ENCODE measurements at places on chromosomes 1 and 21.

GRCh38 chr1:58748666-58749065 lies 35.2 kb downstream of the JUN start:
- no peak for DNase-seq

DNA sequence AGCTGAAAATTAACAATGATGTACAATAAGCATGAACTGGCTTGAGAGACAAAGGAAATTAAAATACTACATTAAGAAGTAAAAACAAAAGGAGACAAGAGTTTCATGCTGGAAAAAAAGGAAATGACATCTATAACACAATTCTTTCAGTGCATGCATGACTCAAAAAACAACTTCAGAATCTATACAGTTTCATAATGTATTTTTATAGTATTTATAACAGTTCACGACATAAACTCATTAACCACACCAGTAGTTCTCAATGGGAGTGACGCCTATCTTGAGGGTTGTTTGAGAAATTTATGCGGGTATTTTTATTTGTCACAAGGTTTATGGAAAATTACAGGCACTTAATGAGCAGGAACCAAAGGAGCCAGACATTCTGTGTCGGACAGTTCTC lies 168.5 kb downstream of the SMYD3 start:
- DNase-seq: no peak

DNA sequence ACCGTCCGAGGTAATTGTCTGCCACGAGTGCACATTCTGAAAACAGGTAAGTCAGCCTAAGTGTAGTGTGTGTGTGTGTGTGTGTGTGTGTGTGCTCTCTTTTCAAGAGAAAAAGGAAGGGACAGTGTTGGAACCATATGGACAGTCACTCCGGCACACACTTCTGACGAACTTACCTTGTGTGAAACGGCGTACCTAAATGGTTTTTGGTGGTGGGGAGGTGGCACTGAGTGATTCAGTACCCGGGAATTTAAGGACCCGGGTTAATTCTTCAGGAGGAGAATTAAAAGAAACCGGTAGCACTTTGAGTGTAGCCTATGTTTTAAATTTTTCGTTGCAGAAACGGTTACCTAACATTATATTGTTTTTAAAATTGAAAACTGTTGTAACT lies 286 bp downstream of the ODR4 start:
- DNase-seq: no peak

GRCh38 chr1:176691251-176692228 lies 228.6 kb downstream of the PAPPA2 start:
- DNase-seq: no peak

Data from stimulated activated CD4-positive, alpha-beta T cell treated with anti-CD3 and anti-CD28 coated beads, Interleukin-1b, Interleukin-23, amount 100 ng/mL, for 4 hours (primary cell).